ENCODE measurements at places on chromosomes 7 and 10. TPM values are rescaled to one million over a fixed set of nuclear protein-coding genes. Genes with fewer than 3 reads are reported as not detected.

- DNase-seq: peak; percentile 38
Measured at GRCh38 chr10:77768039-77768438, 130.4 kb upstream of the KCNMA1 start.

GRCh38 chr10:27618036-27618615 is 114.0 kb downstream of the RAB18 start:
- DNase-seq: no peak

DNA sequence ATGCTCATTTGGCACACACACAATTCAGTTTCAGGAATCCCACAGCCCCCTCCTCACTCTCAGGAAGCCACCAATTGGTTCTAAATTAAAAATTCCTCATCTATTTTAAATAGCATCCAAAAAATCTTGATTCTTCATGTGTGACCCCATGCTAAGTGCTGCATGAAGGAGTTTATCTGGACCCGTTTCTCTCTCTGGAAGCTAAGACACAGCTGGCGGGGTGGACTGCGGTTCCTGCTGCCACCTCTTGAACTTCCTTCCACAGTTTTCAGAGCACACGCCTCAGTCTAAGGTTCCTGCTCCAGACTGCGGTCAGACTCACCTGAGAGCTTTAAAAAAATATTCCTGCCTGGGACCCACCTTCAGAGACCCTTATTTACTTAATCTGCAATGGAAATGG is 34.5 kb downstream of the LYZL1 start:
- DNase-seq: no peak

- no peak for DNase-seq
Measured at GRCh38 chr7:48643431-48644013, 280.8 kb upstream of the CDC14C start.

IDI2 gene
- not detected for total RNA-seq

LRRC18 gene
- total RNA-seq: not detected

FAM131B gene
- 0.08 TPM for total RNA-seq

GRCh38 chr7:104241538-104242209 is 33.9 kb upstream of the ORC5 start:
- DNase-seq: no peak

EXOSC1 gene
- total RNA-seq: 17.5 TPM

Data from right atrium auricular region (tissue), 2 donors.